ENCODE measurements at places on chromosomes 12 and 14. TPM values are rescaled to one million over a fixed set of nuclear protein-coding genes. Genes with fewer than 3 reads are reported as not detected.
A peak's percentile ranks its signal among the peaks of the same experiment; 100 is the strongest.

ASIC1 gene
- total RNA-seq, result 17.3 TPM

CLEC2B gene
- total RNA-seq, result 38.4 TPM

GRCh38 chr12:25699454-25699853, 146.4 kb upstream of the LMNTD1 start:
- DNase-seq, result no peak

GRCh38 chr14:74942181-74942580, 13.2 kb downstream of the PGF start:
- no peak for DNase-seq

DNA sequence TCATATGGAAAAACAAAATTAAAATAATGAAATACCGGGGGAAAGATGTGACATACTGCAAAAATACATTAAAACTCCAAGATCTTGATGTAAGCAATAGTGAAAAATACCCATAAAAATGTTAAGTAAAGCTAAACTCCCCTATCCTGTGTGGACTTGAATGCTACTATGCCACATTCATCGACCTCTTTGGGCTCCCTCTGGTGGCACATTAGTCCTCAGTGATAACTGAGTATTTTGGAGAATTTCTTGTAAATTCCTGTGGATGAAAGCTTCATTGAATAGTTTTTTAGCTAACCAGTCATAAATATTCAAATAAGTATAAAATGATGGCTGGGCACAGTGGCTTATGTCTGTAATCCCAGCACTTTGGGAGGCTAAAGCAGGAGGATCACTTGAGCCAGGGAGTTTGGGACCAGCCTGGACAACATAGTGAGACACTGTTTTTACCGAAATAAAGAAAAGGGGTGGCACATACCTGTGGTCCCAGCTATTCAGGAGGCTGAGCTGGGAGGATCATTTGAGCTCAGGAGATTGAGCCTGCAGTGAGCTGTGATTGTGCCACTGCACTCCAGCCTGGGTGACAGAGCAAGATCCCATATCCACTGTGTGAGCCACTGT, 42.4 kb upstream of the SGPP1 start:
- DNase-seq, result peak; percentile 74

GRCh38 chr12:128813392-128813791, 10.4 kb downstream of the SLC15A4 start:
- no peak for DNase-seq
